ENCODE measurements at places on chromosomes 2 and 18.

GRCh38 chr18:12904012-12904516 lies 20.0 kb upstream of the PTPN2 start:
- no peak for DNase-seq
- H3K4me3 ChIP-seq, result peak overlapping the region; percentile 77
- peaks cover 4% of the 10 kb centered on the region for H3K4me1 ChIP-seq
- no peaks in the 10 kb centered on the region for H3K36me3 ChIP-seq
- no peaks in the 10 kb centered on the region for H3K27me3 ChIP-seq

- H3K27me3 ChIP-seq, result peaks cover 54% of the 10 kb centered on the region
- peaks cover 2% of the 10 kb centered on the region for H3K4me1 ChIP-seq
- no peak overlapping the region for H3K27ac ChIP-seq
- H3K36me3 ChIP-seq, result no peaks in the 10 kb centered on the region
- no peak for DNase-seq
Observed at GRCh38 chr2:134493797-134494196, 225.0 kb downstream of the TMEM163 start.

DNA sequence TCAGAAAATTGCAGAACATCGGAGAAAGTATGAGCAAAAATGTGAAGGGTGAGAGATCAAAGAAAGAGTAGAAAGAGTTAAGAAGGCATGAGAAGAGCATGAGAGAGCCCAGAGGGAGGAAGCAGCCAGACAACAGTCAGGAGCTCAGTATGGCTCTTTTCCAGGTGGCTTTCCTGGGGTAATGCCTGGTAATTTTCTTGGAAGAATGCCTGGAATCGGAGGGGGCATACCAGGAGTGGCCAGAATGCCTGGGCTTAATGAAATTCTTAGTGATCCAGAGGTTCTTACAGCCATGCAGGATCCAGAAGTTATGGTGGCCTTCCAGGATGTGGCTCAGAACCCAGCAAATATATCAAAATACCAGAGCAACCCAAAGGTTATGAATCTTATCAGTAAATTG lies 271.8 kb upstream of the TFPI start:
- H3K27me3 ChIP-seq, result no peaks in the 10 kb centered on the region
- H3K36me3 ChIP-seq, result no peaks in the 10 kb centered on the region
- no peak for DNase-seq
- no peak overlapping the region for H3K4me3 ChIP-seq
- H3K4me1 ChIP-seq, result no peaks in the 10 kb centered on the region

DNA sequence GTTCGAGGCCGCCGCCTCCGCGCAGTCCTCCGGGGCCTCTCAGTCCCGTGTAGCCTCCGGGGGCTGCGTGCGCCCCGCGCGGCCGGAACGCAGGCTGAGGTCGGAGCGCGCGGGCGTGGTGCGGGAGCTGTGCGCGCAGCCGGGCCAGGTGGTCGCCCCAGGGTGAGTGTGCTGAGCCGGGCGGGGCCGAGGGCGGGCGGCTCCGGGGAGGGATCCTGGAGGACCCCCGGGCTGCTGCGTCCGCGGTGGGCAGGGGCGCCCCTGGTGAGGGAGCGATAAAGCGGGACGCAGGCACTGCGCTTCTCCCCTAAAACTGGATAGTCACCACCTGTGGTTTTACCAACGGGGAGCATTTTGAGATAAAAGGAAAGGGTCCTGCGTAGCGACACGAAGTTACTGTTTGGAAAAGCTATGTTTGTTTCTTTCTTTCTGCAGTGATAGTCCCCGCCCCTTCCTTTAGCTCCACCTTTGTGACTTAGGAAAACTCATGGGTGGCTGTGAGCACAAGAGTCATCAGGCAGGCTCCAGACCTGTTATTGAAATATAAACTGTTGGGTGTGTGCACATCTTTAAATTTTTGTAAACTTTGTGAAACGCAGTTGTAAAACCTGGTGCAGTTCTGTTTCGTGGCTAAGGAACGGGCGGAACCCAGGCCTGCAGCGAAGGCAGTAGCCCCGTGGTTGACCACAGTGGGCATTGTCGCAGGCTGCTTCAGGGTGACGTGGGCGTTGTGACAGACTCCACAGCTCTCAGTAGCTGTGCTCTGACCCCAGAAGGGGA lies 687 bp downstream of the CTDP1 start:
- H3K4me3 ChIP-seq, result peak overlapping the region; percentile 91
- peaks cover 41% of the 10 kb centered on the region for H3K4me1 ChIP-seq
- H3K36me3 ChIP-seq, result no peaks in the 10 kb centered on the region
- DNase-seq, result no peak
- H3K27me3 ChIP-seq, result no peaks in the 10 kb centered on the region

DNA sequence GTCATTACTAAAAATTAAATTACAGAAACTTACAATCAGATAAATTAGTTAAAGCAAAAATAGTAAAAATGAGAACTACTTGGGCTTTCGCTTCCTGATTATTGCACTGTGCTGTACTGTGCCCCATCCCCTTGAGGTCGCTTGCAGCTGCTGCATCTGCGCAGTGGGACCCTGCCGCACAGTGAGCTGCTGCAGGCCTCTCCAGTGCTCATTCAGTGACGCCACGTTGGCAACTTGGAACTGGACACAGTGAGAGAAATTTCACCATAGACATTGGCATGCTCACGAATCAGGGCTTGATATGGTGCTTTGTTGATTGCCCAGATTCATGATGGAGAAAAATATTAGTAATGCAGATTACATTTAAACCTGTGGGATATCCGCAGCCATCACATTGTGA lies 290.8 kb upstream of the MYT1L start:
- no peaks in the 10 kb centered on the region for H3K4me1 ChIP-seq
- no peaks in the 10 kb centered on the region for H3K36me3 ChIP-seq
- no peak overlapping the region for H3K27ac ChIP-seq
- no peak for DNase-seq
- H3K4me3 ChIP-seq, result no peak overlapping the region

- peaks cover 2% of the 10 kb centered on the region for H3K4me1 ChIP-seq
- DNase-seq, result no peak
- no peak overlapping the region for H3K27ac ChIP-seq
- peak overlapping the region; percentile 51 for H3K4me3 ChIP-seq
Observed at GRCh38 chr2:163347982-163348856, 387.6 kb downstream of the FIGN start.

- DNase-seq, result no peak
- H3K4me1 ChIP-seq, result no peaks in the 10 kb centered on the region
- no peaks in the 10 kb centered on the region for H3K27me3 ChIP-seq
- no peaks in the 10 kb centered on the region for H3K36me3 ChIP-seq
- H3K4me3 ChIP-seq, result no peak overlapping the region
Observed at GRCh38 chr2:56001947-56002346, 78.4 kb upstream of the EFEMP1 start.

DNA sequence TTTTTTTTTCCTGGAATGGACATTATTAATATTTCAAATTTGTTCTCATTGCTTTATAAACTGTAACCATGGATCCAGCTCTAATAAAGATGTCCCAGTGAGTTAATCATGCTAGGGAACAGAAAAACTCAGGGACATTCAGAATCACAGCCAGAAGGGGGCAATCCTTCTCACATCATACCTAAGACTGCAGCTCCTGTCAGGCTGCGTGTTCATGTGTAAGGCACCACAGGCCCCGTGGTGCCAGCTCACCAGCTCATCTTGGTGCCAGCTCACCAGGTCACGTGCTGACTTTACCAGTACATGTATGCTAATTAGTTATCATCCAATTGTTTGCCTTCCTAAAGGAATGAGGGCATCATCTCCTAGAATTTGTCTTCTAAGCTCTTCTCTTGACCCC lies 84.7 kb upstream of the NEDD4L start:
- no peak overlapping the region for H3K27ac ChIP-seq
- no peak overlapping the region for H3K4me3 ChIP-seq
- no peaks in the 10 kb centered on the region for H3K36me3 ChIP-seq
- DNase-seq, result no peak

- no peak overlapping the region for H3K4me3 ChIP-seq
- no peak for DNase-seq
- H3K27ac ChIP-seq, result no peak overlapping the region
- H3K36me3 ChIP-seq, result no peaks in the 10 kb centered on the region
- peaks cover 18% of the 10 kb centered on the region for H3K4me1 ChIP-seq
Observed at GRCh38 chr18:9069601-9070000, 32.9 kb upstream of the NDUFV2 start.

DNA sequence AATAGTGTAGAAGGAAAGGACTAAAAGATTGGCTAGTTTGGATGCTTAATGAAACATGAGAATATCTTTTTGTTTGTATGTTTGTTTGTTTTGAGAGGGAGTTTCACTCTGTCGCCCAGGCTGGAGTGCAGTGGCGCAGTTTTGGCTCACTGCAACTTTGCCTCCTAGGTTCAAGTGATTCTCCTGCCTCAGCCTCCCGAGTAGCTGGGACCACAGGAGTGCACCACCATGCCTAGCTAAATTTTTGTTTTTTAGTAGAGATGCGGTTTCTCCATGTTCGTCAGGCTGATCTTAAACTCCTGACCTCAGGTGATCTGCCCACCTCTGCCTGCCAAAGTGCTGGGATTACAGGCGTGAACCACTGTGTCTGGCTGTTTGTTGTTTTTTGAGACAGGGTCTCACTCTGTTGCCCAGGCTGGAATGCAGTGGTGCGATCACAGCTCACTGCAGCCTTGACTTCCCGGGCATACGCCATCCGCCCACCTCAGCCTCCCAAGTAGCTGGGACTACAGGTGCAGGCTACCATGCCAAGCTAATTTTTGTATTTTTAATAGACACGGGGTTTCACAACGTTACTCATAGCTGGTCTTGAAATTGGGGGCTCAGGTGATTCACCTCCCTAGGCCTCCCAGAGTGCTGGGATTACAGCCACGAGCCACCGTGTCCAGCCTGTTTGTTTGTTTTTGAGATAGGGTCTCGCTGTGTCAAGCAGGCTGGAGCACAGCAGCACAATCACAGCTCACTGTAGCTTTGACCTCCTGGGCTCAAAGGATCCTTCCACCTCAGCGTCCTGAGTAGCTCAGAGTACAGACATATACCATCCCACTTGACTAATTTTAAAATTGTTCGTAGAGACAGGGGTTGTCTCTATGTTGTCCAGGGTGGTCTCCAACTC lies 209.2 kb downstream of the MYCN start:
- no peak overlapping the region for H3K27ac ChIP-seq
- H3K4me1 ChIP-seq, result no peaks in the 10 kb centered on the region
- no peak for DNase-seq
- no peak overlapping the region for H3K4me3 ChIP-seq

- no peak overlapping the region for H3K4me3 ChIP-seq
- H3K27me3 ChIP-seq, result peaks cover 4% of the 10 kb centered on the region
- H3K4me1 ChIP-seq, result peaks cover 2% of the 10 kb centered on the region
Observed at GRCh38 chr2:11377928-11378545, 33.6 kb upstream of the ROCK2 start.

DNA sequence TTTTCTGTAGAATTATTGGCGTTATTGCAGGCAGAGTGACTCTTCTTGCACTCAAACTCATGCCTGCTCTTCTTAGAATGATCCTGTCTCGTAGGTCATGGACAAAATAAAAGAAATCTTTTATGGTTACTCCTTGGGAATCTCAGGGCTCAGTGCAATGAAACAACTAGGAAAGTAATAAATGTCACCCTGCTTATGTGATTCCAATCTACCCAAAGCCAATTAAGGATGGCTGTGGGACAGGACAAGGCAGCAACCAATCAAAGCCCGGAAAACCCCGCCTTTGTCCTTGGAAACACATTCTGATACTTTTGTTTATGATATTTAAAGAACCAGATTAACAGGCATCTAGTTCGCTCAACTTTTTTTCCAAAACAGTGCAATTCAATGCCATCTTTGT lies 53.0 kb downstream of the GRB14 start:
- H3K4me1 ChIP-seq, result no peaks in the 10 kb centered on the region
- H3K27me3 ChIP-seq, result no peaks in the 10 kb centered on the region
- no peak overlapping the region for H3K4me3 ChIP-seq
- DNase-seq, result no peak
- H3K36me3 ChIP-seq, result no peaks in the 10 kb centered on the region
- no peak overlapping the region for H3K27ac ChIP-seq

DNA sequence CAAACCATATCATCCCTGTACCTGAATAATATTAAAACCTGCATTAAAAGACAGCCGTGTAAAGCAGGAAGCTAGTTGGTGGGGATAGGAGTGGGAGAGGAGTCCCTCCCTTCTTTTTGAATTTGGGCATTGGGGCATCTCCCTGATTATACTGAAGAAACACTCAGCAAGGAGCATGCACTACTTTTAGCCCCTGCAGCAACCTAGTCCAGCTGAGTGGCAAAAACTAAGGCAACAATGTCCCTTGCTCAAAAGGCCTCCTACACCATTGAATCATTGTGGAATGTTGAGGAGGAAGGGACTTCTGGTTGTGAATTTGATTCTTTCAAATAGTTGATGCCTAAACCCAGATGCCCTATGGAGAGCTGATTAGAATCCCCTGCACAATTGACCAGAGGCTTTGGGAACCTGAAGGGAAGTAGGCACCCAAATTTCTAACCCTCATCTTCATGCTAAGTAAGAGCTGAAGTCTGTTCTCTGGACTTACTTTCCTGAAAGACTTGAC lies 111.7 kb downstream of the DDX1 start:
- H3K27me3 ChIP-seq, result peaks cover 6% of the 10 kb centered on the region
- H3K27ac ChIP-seq, result no peak overlapping the region
- no peak for DNase-seq
- H3K4me1 ChIP-seq, result peaks cover 2% of the 10 kb centered on the region

DNA sequence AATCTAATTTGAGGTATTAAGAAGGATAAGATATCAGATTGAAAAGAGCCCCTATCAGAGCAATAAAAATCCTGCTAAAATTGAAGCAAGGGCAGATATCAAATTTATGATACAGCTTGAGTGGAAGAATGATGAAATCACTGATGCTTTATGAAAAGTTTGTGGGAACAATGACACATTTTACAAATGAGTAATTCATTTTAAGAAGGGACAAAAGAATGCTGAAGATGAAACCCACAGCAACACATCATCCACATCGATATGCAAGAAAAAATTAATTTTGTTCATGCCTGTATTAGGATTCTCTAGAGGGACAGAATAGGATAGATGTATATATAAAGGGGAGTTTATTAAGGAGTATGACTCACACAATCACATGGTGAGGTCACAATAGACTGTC lies 355.6 kb upstream of the GYPC start:
- no peaks in the 10 kb centered on the region for H3K4me1 ChIP-seq
- no peak overlapping the region for H3K27ac ChIP-seq
- DNase-seq, result no peak
- H3K27me3 ChIP-seq, result no peaks in the 10 kb centered on the region

- H3K27me3 ChIP-seq, result peaks cover 33% of the 10 kb centered on the region
- no peak overlapping the region for H3K4me3 ChIP-seq
- peaks cover 3% of the 10 kb centered on the region for H3K36me3 ChIP-seq
- H3K27ac ChIP-seq, result no peak overlapping the region
Observed at GRCh38 chr18:61591253-61591652, 258.0 kb downstream of the CDH20 start.

DNA sequence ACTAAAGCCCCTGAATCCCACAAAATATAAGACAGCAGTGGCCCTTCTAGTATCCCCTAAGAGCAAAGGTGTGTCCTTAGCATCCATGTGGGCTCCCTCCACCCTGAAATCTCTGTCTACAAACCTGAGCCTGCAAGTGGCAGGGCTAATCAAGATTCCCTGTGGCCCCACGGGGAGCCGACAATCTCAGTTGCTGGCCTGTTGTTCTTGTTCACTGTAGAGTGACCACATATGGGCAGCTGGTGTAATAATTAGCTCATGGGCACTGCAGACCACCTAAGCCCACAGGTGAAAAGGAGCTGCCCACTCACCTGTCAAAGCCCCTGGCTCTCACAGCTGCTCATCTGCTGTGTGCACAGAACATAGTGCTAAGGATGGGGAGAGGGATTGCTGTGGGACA lies 102.3 kb downstream of the MRO start:
- H3K36me3 ChIP-seq, result no peaks in the 10 kb centered on the region
- H3K27ac ChIP-seq, result no peak overlapping the region
- H3K4me1 ChIP-seq, result no peaks in the 10 kb centered on the region
- peaks cover 16% of the 10 kb centered on the region for H3K27me3 ChIP-seq
- H3K4me3 ChIP-seq, result no peak overlapping the region
- no peak for DNase-seq

- H3K4me1 ChIP-seq, result peaks cover 2% of the 10 kb centered on the region
- no peak for DNase-seq
- no peak overlapping the region for H3K4me3 ChIP-seq
- no peaks in the 10 kb centered on the region for H3K36me3 ChIP-seq
- H3K27ac ChIP-seq, result no peak overlapping the region
Observed at GRCh38 chr2:53516650-53517049, 251.0 kb upstream of the CHAC2 start.

Measured in T-helper 17 cell (primary cell).